SK-N-SH treated with all-trans-retinoic acid at 6 μM for 48 hours (cell line): ENCODE measurements at places on chromosomes 5 and 9.

- peak; percentile 12; the same call in 1 of the 3 replicates for ATAC-seq
Measured at GRCh38 chr5:170747851-170748250, 35.7 kb upstream of the GABRP start.

DNA sequence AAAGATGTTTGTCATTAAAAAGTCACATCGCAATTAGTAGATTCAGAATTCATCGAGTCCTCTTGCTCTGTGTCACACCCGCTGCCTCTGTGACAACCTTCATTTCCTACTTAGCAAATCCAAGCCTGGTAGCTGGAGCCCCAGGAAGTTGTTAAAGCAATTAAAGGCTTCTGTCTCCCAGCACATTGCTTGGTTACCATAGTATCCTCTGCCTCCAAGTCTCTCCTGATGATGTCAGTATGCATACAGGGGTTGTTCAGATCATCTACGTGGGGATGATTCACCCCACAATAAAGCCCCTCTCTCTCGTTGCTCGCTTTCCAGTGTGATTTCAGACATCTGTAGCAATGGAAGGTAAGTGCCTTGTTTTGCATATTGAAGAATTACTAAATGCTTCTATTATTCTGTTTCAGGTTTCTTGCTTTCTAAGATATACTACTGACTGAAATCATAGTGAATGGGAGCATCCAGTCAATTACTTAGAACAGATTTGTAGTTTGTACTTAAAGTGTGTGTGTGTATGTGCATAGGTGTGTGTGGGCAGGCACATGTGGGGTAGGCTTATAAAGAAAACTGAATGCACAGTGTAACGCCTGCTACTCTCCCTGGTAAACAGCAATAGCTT is 52.9 kb downstream of the PAM start:
- peak; percentile 89 for ATAC-seq

- ATAC-seq: peak; percentile 27; the same call in 1 of the 3 replicates
Measured at GRCh38 chr9:123059472-123060220, 26.2 kb downstream of the GPR21 start.

DNA sequence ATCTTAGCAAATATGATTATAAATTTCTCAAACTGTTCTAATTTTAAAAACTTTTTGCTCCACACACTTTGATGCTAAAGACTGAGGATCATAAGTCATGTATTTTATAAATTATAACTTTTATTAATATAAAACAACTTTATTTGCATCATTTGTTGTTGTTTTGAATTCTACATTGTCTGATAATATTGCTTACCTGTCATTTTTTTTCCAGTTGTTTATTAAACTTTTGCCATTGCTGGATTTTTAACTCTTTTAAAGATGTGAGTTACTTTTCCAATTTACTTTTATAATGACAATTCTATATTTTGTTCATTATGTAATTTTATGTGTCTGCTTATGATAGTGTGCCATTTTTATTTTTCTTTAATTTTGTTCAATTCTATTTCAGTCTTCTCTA is 2071.2 kb upstream of the C9orf72 start:
- ATAC-seq: no peak

- ATAC-seq: no peak
Measured at GRCh38 chr9:94490465-94490864, 64.4 kb upstream of the PCAT7 start.

GRCh38 chr9:35515766-35516165 is 25.9 kb downstream of the RUSC2 start:
- no peak for ATAC-seq

DNA sequence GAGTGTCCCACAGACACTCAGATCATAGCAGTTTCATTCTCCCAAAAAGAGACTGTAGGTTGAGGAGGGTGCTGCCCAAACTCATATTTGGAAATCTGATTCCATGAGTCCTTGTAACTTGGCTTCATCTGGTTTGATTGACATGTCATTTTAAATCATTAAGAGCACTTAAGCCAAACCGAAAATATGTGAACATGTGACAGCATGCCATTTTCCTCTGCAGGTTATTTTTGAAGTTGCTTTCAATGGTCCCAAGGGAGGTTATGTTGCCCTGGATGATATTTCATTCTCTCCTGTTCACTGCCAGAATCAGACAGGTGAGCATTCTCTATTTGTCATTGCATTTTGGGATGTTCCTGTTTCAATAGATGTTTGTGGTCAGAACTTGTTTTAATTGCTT is 87.6 kb downstream of the MAMDC2 start:
- no peak for ATAC-seq

- ATAC-seq: peak; percentile 95
Measured at GRCh38 chr5:143682246-143682905, 129.6 kb upstream of the HMHB1 start.

- no peak for ATAC-seq
Measured at GRCh38 chr9:101995231-101995630, 256.8 kb upstream of the GRIN3A start.

- no peak for ATAC-seq
Measured at GRCh38 chr5:152146566-152146965, 221.9 kb upstream of the GLRA1 start.

GRCh38 chr5:140402258-140403074 is 833 bp downstream of the ANKHD1 start:
- peak; percentile 9 for ATAC-seq

DNA sequence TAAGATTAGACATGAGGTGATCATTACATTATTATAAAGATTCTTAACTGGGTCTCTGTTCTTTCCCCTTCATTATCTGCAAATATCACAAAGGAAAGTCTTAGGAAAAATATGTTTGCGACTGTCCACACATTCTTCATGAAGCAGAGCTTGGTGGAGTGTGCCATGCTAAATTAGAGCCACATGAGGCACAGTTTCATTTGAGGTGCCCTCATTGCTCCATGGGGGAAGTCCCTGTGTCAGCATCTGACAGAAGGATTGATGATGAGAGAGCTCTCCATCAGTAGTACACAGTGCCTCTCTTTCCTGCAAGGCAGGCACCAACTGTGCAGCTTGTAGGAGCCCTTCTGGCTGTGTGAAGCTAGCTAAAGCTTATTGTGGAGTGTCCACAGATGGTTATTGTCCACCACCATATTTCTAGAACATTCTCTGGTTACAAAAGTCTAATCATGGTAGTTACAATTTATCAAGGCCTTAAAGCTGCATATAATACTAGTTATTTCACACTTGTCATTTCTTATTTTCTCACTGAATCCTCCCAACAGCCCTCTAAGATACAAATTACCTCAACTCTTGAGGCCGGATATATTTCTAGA is 63.9 kb downstream of the C9orf152 start:
- no peak for ATAC-seq

GRCh38 chr5:72407541-72407940 is 87.4 kb downstream of the PTCD2 start:
- ATAC-seq: no peak

DNA sequence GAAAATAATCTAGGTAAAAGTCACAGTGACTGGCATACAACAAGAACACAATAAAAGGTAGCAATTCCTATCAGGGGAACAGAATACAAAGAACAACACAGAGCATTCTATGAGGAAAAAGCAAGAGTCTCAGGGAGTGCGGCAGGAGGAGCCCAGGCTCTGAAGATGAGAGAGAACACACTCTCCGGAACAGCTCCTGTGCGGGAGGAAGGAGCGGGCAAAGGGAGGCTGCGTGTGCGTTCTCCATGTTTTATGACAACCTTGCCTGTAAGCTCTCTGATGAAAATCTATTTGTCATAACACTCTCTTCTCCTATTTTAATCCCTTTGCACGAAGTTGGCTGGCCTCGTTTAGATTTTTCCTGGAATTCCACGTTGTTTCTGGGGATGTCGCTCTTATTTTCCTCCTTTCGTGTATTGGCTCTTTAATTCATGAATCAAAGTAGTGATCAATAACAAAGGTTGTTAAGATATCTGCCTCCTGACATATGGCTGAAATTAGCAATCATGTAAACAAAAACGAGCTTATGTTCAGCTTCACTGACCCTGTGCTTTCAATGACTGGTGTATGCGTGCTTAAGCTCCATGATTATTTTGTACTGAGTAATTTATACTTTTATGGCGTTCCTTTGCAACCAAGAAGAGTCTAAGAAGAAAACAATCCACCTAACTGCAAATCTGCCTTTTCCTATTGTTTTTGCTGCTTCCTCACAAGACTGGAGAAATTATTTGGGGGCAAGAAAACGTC is 109.5 kb downstream of the MYO10 start:
- no peak for ATAC-seq

DNA sequence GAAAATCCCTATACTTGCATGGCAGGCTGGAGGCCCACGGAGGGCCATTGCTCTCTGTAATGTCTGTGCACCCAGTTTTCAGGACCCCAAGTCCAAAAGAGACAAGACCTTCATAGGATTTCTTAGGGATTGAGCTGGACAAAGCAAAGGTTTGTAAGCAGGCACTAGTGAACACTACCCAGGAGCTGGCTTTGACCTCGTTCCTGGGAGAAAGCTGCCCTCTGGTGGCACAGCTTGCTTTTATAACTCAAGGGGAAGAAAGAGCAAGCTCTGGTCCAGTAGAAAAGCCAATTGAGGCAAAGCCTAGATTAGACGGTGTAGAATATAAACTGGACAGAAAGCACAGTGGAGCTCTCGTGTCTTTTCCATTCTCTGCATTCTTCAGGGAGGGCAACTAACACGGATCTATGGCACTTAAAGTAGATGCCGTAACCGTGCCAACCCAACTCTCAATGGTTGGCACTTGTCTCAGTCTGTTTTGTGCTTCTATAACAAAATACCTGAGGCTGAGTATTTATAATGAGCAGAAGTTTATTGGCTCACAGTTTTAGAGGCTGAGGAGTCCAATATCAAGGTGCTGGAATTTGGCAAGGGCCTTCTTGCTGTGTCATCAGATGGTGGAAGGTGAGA is 7.9 kb downstream of the GABRP start:
- ATAC-seq: peak; percentile 96

GRCh38 chr5:146039420-146039819 is 66.0 kb downstream of the PLAC8L1 start:
- no peak for ATAC-seq

DNA sequence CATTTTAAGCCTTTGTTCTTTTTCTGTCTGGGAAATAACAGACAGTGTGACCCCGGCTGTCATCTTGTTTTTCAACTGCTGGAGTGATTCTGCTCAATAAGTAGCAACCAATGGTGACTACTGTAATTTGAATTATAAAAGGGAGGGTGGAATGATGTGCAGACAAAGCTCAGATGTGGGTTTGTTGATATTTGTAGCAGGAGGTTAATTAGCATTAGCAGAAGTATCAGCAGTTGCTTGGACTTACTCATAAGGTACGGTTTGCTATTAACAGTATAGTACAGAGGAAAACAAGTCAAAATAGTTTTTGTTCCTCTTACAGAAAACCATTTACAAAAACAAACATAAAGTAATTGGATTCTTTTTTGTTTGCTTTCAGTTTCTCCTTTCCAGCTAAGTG is 140.4 kb downstream of the TUSC1 start:
- no peak for ATAC-seq

GRCh38 chr9:134535171-134535570 is 106.4 kb upstream of the COL5A1 start:
- ATAC-seq: no peak

DNA sequence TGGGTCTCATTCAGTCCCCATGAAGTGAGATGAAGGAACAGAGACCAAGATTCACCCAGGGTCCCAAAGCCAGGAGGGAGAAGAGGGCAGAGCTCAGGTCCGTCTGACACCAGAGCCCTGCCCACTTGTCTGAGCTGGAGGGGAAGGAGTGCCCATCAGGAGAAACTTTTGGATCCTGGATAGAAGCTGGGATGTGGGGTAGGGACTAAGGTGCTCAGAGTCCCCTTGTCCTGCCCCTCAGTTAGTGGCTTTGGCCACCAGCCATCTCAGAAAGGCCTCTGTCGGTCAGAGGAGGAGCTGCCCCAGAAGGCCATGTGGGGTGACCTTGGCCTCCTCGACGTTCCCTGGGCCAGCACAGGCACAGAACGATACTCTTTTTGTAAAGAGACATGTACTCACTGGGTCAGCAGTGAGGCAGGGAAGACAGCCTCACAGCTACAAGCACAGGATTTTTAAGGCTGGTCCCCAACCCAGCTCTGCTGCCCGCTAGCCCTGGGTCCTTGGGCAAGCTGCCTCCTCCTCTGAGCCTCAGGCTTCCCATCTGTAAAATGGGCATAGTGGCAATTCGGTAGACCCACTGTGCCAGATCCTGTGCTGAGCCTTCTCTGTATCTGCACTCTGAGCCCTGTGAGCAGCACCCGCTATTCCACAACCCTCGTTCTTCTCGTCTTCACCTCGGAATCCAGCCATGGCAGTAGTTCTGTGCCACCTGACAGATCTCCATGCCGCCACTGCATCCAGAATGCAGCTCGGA is 49.4 kb downstream of the C9orf50 start:
- ATAC-seq: no peak

GRCh38 chr9:14348373-14349145 is 34.6 kb upstream of the NFIB start:
- ATAC-seq: no peak

DNA sequence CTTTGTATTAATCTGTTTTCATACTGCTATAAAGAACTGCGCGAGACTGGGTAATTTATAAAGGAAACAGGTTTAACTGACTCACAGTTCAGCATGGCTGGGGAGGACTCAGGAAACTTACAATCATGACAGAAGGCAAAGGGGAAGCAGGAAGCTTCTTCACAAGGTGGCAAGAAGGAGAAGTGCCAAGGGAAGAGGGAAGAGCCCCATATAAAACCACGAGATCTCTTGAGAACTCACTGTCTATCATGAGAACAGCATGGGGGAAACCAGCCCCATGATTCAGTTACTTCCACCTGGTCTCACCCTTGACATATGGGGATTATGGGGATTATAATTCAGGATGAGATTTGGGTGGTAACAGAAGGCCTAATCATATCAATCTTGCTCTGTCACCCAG is 60.9 kb upstream of the CHD1 start:
- no peak for ATAC-seq

GRCh38 chr5:145666591-145666990 is 168.6 kb downstream of the PRELID2 start:
- ATAC-seq: no peak

GRCh38 chr5:68250661-68251298 is 35.2 kb downstream of the PIK3R1 start:
- ATAC-seq: no peak

DNA sequence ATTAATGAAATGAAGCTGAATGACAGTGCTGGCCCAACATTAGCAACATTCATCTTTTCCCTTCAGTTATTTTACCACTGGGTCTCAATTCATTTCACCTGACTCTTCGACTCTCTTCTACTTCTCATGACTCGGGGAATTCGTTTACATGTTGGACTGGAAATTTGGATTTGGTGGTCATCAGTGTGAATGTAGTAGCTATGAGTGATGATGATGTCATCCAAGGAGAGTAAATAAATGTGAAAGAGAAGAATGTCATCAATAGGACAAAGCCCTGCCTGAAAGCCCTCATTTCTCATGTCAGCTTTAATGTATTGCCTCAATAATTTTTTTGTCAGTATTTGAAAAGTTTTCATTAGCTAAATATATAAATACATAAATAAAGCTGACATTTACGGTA is 21.9 kb upstream of the CFAP95 start:
- ATAC-seq: no peak
